ENCODE measurements at places on chromosomes 12 and 14.

DNA sequence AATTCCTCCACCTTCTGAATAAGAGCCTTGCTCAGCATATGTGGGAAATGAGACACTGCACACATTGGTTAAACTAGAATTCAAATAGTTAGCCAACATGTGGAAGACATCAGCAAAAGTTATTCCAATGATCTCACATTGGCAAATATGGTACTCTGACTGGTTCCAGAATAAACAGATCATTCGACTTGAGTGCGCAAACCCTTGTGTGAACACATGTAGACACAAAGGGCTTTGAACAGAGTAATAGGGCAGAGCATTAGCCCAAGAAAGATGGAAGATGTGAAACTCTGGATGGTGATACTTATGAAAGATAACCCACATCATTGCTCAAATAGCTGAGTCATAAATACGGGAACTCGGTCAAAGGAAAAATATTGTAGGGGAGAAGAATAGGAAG lies 1133.4 kb upstream of the SEL1L start:
- no peak for DNase-seq

- DNase-seq: no peak
These were observed 213.4 kb downstream of the EGLN3 start for GRCh38 chr14:33737446-33737845.

- DNase-seq: peak; percentile 7
These were observed 95.7 kb downstream of the PDE3A start for GRCh38 chr12:20463913-20464524.

DNA sequence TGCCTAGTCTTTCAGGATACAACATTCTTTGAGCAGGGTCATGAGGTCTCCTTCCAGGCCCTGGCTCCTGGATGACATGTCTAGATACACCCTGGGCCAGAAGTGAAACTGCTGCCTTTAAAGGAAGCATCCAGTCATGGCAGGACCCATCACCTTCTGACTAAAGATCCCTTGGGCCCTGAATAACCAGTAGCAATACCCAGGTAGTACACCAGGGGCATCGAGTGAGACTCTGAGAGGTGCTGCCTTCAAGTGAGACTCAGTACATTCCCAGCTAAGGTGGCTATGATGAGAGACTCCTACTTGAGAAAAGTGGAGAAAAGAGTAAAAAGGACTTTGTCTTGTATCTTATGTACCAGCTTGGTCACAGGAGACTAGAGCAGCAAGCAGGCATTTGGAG lies 23.5 kb downstream of the OR6C68 start:
- DNase-seq: no peak

- DNase-seq: no peak
These were observed 5.7 kb upstream of the SUSD6 start for GRCh38 chr14:69605738-69606137.

GRCh38 chr14:63650256-63650952 lies 8.7 kb upstream of the WDR89 start:
- no peak for DNase-seq

- no peak for DNase-seq
These were observed 9.8 kb downstream of the ISCA2 start for GRCh38 chr14:74503291-74503937.

DNA sequence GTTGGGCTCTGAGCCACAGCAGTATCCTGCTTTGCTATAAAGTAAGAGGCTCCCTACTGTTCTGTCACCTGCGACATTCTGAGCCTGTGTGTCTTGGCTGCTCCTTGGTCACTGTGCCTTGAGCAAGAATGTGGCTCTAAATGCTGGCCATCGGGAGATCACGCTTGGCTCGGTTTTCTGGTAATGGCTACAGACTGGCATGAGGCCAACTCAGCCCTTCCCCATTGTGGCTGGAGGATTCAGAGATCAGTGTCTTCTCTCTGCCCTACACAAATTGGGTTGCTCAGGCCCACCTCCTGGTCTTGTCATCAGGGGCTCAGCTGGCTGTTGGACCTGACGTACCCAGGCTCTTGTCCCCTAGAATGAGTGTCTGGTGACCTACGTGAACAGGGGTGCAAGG lies 94.5 kb downstream of the PLXNC1 start:
- no peak for DNase-seq

GRCh38 chr12:88683628-88684027 lies 103.4 kb upstream of the KITLG start:
- DNase-seq: no peak

- DNase-seq: no peak
These were observed 89.2 kb upstream of the TMEM263 start for GRCh38 chr12:106866426-106867080.

DNA sequence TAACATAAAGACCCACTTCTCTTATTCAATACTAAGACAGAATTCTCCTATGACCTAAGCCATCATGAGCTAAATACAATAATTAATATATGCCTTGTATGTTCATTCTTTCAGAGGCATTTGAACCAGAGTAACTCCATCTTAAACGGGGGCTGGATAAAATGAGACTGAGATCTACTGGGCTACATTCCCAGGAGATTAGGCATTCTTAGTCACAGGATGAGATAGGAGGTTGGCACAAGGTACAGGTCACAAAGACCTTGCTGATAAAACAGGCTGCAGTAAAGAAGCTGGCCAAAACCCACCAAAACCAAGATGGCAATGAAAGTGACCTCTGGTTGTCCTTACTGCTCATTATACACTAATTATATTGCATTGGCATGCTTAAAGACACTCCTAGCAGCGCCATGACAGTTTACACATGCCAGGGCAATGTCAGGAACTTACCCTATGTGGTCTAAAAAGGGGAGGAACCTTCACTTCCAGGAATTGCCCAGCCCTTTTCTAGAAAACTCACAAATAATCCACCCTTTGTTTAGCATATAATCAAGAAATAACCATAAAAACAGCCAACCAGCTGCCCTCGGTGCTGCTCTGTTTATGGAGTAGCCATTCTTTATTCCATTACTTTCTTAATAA lies 260.7 kb downstream of the SSPN start:
- DNase-seq: no peak

GRCh38 chr12:110590806-110591326 lies 7.7 kb upstream of the PPTC7 start:
- DNase-seq: peak; percentile 72

DNA sequence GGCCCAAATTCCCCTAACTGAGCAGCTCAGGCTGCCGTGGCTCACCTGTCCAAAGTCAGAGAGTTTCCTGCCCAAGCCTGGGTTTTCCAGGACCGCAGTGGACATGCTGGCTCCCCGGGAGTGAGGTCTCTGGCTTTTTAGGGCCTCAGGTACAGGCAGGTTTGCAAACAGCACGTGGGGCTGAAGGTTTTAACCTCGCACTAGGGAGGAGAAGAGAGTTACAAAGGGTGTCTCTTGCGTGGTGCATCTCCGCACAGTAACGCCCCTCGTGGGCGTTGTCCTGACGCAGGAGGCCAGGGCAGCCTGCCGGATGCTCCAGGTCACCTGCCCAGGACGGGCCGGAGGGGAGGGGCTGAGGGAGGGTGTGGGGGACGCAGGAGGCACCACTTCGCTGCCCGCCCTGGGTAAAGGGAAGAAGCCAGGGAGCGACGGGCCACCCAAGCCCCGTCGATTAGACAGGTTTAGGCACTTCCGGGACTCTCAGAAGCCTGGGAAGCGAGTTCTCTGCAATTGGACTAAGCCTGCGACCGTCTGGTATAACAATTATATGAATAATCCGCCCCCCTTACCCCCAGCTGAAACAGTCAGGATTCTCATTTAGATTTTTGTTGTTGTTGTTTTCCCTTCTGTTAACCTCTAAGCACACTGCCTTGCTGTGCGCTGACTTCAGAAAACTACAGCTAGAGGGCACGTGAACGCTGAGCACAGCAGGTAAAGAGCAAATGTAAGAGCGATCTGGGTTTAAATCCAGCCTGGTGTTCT lies at the start of gene PAH:
TSS of gene PAH (minus strand) at position 219 of the 762 bp plus-strand sequence. CDS start at position 105, 114 bp downstream.
- peak; percentile 16 for DNase-seq

GRCh38 chr12:103705927-103706326 lies 118.9 kb downstream of the STAB2 start:
- DNase-seq: no peak

DNA sequence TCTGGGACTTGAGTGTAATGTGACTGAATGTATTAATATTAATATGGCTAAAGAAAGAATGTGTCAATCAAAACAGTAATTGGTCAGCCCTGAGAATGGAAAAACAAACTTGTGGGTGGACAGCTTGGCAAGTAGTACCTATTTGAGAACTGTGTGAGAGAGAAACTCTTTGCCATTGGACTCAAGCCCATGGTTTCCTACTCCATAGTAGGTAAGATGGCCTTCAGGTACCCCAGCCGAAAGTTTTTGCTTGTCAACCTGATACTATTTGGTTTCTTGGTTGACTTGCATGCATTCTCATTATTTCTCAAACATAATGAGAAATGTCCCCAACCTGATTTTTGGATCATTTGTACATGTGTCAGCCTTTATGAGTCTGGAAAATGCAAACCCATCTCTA lies 391.1 kb downstream of the MDGA2 start:
- DNase-seq: no peak

GRCh38 chr12:38911611-38912010 lies 6.2 kb upstream of the CPNE8 start:
- peak; percentile 5 for DNase-seq

- no peak for DNase-seq
These were observed 33.8 kb downstream of the ZFP36L1 start for GRCh38 chr14:68759017-68759560.

- DNase-seq: no peak
These were observed 1.3 kb downstream of the RNASE6 start for GRCh38 chr14:20782280-20782890.

DNA sequence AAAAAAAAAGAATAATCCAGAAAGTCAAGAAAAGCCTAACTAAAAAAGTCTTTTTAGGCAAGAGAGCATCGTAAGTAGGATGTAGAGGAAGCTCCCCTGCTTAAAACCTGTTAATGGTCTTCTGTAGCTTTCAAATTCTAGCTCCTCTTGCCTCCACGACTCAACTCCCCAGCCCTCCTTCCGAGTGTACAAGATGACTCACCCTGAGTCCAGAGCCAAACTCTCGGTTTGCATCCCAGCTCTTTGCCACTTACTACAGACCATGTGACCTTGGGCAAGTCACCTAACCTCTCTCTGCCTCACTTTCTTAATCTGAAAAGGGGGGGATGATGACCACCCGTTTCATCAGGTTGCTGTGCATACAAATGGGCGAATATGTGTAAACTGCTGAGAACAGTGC lies 460.4 kb downstream of the DPF3 start:
- DNase-seq: no peak

DNA sequence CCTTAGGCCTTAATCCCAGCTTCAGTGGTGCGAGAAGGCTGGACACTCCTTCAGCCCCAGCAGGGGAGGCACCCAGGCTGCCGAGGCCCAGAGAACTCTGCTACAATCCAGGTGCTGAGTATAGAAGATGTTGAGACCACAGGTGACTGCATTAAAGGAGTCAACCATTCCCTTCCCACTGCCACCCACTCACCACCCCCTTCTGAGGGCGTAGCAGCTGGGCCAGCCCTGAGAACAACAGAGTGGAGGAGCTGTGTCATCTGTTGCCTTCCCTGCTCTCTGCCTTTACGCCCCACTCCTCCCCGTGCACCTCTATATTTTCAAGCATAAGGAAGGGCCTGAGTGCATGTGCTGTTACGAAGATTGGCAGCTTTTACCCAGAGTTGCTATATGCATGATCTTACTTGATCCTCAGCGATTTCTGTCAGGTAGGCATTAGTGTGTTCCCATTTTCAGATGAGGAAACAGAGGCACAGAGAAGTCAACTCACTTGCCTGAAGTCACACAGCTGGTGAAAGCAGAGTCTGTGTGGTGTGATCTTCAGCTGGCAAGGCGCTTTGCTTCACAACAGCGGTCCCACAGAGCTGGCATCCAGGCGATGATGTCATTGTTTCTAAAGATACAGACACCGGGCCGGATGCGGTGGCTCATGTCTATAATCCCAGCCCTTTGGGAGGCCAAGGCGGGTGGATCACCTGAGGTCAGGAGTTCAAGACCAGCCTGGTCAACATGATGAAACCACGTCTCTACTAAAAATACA lies 46.7 kb downstream of the RIN3 start:
- no peak for DNase-seq

GRCh38 chr12:9951026-9951675 lies 19.0 kb upstream of the CLEC2A start:
- no peak for DNase-seq

GRCh38 chr12:130526813-130527212 lies 189.1 kb downstream of the PIWIL1 start:
- no peak for DNase-seq

GRCh38 chr14:61258985-61259384 lies 22.2 kb downstream of the TMEM30B start:
- no peak for DNase-seq

DNA sequence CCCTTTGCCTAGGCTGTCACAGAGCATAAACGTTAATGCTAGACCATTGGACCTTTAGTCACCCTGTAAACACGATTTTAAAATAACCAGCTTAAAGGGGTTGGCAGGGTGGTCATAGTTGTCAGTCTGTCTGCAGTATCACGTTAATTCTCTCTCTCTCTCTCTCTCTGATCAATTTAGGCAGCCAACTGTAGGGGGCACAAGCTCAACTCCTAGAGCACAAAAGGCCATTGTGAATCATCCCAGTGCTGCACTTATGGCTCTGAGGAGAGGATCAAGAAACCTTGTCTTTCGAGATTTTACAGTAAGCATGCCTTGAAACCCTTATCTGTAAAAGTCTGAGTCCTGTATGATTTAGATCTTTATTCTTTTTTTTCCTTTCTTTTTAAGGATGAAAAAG lies 97.1 kb downstream of the SCAF11 start:
- DNase-seq: no peak

- DNase-seq: no peak
These were observed 4.5 kb downstream of the C1QL4 start for GRCh38 chr12:49332441-49332861.

- DNase-seq: peak; percentile 66
These were observed 730 bp downstream of the CLSTN3 start for GRCh38 chr12:7130701-7131501.

DNA sequence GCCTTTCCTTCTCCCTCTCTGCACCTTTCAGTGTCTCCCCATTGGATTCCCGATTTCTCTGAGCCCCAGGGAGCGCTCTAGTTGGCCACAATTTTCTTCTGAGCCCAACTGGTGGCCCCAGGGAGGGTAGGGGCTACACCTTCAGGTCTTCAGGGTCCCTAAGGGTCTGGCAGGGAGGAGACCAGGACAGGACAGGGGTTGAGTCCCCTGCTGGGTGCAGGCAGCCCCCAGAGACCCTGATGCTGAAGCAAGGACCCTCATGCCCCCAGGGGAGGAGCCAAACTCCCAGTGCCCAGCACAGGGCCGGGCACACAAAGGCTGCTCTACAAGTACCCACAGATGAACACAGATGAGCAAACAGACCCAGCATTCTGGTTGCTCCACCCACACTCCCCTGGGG lies 12.7 kb downstream of the FOXN4 start:
- DNase-seq: no peak

GRCh38 chr12:6784296-6784695 lies 5.0 kb upstream of the CD4 start:
- no peak for DNase-seq
